ENCODE measurements at places on chromosomes 2 and 18. TPM values are rescaled to one million over a fixed set of nuclear protein-coding genes. Genes with fewer than 3 reads are reported as not detected.

GAL3ST2 gene
- polyA plus RNA-seq, result 0.15 TPM

RIT2 gene
- 0.06 TPM for polyA plus RNA-seq

CFAP53 gene
- 1.6 TPM for polyA plus RNA-seq

THSD7B gene
- not detected for polyA plus RNA-seq

MRPS5 gene
- 40.4 TPM for polyA plus RNA-seq

SPR gene
- polyA plus RNA-seq, result 25.7 TPM

OTOS gene
- not detected for polyA plus RNA-seq

MYCN gene
- not detected for polyA plus RNA-seq

XIRP2 gene
- 0.02 TPM for polyA plus RNA-seq

STK16 gene
- 57.6 TPM for polyA plus RNA-seq

Measured in SK-N-SH (cell line).